ENCODE measurements at places on chromosomes 7 and 10.
A peak's percentile ranks its signal among the peaks of the same experiment; 100 is the strongest.

- DNase-seq = no peak
Observed at GRCh38 chr7:42883950-42884349, 27.9 kb downstream of the C7orf25 start.

- DNase-seq = no peak
Observed at GRCh38 chr7:75878312-75878768, 494 bp upstream of the RHBDD2 start.

DNA sequence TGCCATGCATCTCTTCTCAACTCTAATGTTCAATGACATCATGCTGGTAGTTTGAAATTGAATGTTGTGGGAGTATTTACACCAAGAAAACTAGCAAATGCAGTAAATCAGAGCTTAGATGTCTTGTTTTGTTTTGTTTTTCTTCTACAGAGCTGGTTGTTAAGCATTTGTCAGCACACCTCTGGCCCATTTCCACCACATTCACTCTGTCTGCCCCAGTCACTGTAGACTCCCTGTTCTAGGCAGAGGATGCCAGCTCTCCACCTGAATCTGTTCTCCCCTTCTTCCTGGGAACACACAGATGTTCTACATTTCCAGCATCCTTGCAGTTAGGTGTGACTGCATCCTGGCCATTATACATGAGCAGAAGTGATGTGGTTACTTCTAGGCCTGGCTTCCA lies 4.1 kb upstream of the ARHGAP22 start:
- DNase-seq = no peak

- no peak for DNase-seq
Observed at GRCh38 chr7:92909686-92910475, 73.5 kb upstream of the CDK6 start.

- DNase-seq = no peak
Observed at GRCh38 chr7:138138244-138138643, 62.0 kb downstream of the AKR1D1 start.

DNA sequence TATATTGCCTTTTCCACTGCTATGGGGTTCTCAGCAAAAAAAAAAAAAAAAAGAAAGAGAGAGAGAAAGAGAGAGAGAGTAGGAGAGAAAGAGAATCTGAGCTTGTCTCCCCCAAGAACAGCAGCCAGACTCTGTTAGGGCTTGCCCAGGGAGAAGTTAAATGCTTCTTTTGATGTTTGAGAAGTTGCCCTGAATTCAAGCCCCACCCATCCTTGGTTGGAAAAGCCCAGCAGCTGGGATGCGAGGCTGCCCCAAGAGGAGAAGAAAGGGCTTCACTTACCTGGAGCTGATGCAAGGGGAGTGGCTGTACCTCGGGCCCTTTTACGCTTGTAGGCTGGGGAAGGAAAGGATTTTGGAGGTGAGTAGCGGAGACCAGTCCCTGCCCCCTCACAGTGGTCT lies 20.9 kb upstream of the MGMT start:
- DNase-seq = no peak

GRCh38 chr7:108138911-108139310 lies 8.8 kb upstream of the LAMB4 start:
- DNase-seq = no peak

GRCh38 chr10:49662169-49662830 lies 17.2 kb upstream of the C10orf53 start:
- no peak for DNase-seq

DNA sequence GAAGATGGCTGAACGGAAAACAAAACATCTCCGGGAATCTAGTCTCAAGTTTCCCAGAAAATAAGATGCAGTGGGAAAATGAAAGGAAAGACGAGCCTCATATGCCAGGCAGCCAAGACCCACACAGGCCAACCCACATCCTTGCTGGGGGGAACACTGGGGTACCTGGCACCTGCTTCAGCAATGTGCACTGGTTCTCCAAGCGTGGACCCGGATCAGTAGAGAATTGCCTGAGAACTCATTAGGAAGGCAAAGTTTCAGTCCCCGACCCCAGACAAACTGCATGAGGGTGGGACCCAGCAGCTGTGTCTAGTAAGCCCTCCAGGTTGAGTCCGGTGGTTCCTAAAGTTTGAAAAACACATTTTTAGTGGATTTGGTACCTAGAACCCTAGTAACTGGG lies 18.4 kb downstream of the FAM53B start:
- no peak for DNase-seq

DNA sequence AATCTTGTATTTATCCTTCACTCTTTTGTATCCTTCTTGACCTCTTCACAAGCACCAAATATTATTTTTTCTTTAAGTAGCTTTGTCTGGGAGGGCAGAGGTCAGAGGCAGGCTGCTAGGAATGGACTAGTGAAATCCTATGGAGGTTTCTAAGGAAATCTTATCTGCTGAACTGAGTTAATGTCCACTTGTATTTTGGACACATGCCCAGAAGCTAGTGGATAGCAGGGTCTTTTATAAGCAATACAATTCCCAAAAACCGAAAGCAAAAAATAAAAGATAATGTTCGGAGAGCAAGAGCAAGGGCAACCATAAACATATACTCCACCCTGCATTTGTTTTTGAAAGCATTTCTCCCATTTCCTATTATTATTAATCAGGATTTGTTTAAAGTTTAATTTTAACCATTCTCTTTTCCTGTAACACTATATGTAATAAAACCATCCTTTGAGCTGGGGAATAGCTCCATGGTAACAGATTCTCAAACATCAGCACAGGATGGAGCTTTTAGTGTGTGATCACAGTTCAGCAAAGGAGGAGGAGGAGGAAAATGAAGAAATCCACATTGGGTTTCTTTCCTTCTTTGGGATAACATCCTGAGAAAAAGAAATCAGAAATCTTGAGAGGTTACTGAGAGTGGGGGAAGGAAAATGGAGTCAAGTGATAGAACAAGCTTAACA lies 328.2 kb upstream of the LRRN3 start:
- DNase-seq = no peak

DNA sequence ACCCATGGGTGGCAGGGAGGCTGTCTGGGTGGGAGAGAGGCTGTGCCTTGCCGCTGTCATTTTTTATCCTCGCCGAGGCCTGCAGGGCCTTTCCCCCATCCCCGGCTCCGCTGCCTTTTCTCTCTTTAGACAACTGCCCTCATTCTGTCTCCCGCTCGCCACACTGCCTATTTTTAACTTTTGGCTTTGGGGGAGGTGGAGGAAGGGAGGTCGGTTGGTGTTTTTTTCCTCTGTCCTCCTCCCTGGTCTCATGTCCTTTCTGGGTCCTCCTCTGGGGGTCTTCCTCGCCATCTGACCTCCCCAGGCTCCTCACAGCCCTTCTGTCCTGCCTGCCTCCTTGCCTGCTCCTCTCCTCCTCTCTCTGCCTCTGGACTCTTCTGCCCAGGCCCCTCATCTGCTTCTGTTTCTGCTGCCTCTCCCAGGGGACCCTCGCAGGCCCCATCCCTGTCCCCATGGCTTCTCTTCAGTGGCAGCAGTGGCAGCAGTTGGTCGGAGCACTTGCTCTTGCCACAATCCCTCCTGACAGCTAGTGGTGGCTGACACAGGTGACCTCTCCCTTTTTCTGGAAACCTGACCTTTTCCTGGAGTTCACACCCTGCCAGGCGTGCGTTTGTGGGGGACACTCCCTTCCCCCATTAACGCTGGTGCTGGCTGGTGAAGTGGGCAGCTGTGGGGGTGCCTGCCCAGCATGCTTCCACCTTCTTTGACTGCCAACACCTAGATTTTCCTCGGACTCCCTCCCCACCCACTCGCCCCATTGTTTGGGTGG lies 19.5 kb upstream of the PCBD1 start:
- DNase-seq = no peak

DNA sequence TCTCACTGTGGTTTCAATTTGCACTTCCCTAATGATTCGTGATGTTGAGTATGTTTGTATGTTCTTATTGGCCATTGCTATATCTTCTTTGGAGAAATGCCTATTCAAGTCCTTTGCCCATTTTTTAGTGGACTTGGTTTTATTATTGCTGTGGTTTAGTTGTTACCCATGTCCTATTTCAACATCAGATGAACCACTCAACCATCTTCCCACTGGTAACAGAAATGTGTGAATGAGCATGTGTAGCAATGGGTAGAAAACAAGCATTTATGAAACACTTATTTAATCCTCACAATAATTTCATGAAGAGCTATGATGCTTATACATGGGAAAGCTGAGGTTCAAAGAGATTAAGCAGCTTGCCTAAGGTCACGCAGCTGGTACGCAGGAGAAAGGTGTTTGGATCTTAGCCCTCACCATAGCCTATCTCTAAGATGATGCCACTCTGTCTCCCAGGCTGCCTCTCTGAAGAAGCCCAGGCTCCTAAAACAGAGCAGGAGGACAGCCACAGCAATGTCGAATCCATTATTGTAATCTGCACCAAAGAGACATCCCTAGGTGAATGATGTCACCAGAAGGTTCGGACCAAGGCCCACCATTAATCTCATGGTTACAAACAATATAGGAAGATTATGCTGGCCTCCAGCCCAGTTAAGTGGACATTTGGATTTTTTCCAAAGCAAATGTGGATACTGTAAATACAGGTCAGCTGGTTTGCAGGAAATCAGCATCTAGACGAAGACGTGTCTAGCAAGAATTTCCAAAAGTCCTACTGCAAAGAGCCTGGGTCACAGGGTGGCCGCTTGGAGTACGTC lies 447.6 kb upstream of the ZMIZ1 start:
- no peak for DNase-seq

DNA sequence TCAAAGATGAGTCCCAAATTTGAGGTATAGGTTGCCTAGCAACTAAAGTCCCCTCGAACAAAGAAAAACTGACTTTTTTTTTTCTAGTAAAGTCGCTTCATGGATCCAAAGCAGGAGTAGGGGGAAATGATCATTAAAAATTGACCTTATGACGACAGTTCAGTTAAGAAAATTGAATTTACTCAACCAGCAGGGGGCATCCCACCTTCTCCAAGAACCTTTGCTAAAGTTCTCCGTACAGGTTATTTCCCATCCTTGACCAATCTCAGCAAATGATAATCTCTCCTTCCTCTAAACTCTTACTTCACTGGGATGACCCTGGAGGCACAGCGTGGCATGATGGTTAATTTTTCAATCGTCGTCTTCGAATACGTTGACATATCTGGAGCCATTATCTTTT lies 228.3 kb downstream of the CALN1 start:
- no peak for DNase-seq

- DNase-seq = no peak
Observed at GRCh38 chr10:117503244-117504205, 39.0 kb upstream of the EMX2 start.

DNA sequence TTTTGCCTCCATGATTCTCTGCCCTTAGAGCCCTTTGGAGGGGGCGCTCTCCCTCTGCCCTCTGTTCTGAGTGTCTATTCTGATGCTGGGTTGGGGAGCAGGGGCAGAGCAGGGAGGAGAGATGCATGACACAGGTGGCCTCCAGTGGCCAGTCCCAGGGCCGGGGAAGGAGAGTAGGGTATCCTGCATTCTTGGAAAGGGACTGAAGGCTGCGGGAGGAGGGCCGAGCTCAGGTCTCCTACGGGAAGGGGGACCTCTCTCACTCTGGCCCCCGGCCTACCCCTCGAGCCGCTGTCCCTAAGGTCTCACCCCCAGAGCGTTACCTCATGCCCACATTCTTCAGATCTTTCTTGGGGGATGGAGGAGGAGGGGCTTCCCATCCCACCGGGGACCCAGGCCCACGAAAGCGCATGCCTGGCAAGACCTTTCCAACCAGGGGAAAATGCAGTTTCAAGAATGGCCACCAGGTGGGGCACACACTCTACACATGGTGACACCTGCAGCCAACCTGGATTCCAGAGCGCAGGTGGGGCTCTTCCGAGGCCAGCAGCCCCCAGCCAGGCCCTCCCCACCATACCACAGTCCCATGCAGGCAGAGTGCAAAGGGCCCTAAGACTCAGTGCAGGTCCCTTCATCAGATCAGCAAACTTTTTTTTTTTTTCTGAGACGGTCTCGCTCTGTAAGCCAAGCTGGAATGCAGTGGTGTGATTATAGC lies 86.4 kb downstream of the MYL10 start:
- peak; percentile 71 for DNase-seq

DNA sequence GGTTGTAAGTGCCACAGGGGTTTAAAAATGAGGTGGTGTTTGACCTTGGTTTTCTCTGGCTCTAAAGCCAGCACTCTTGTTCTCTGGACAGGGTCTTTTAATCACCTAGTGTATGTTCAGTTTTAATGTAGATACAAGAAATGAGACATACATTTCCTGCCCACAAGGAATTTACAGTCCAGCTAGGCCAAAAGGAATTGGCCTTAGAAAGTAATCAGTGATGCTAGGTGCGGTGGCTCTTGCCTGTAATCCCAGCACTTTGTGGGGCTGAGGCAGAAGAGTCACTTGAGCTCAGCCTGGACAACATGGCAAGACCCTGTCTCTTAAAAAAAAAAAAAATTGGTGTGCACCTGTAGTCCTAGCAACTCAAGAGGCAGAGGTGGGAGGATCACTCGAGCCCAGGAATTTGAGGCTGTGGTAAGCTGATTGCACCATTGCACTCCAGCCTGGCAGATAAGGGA lies 100.2 kb downstream of the LRMDA start:
- DNase-seq = no peak

DNA sequence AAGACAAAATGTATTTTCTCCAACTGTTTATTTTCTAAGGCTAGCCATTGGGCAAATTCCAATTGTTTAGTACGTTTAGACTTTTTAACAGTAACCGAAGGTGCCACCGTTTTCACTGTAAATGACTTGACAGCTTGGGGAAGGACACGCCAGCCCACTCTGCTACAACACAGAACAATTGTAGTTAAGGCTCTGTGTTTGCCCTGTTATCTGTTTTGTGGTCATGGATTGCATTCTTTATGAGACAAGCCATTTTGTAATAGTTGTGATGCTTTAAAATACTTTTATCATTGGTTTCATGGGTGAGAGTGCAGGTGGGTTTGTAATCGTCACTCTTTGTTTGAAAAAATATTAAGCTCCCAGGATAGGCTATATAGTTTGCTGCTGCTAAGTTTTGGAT lies 6.6 kb upstream of the PITRM1 start:
- no peak for DNase-seq

DNA sequence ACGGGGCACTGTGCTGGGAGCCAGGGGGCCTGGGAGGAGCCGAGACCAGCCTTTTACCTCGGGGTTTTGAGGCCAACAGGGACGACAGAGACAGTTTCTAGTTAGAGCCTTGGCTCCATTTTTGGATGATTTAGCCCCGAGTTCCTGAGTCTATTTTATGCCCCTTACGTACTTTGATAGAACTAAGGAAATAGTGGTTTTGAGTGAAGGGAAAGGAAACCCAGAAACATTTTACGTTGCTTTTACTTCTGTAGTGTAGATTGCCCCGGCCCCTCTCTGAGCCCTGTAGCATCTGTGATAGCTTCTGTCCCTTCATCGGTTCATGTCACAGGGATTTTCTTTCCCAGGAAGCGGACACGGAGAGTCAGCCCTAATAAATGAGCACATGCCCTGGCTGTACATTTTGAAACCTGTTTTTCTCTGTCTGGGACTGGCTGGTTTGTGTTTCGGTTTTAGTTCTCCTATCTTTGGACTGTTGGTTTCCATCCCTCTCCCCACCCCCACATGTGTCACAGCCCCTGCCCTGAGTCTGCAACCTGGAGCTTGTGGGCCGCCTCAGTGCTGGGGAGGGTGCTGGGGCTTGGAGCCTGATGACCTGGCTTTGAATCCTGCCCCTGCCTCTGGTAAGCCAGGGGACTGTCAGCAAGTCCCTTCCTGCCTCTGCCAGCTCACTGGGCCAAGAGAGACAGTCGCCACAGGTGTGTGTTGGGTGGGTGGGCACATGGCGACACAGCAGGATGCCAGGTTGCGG lies 6.9 kb upstream of the ORAI2 start:
- DNase-seq = no peak

GRCh38 chr7:43328785-43329380 lies 216.4 kb downstream of the HECW1 start:
- no peak for DNase-seq

- DNase-seq = no peak
Observed at GRCh38 chr10:86936661-86937501, 20.5 kb downstream of the MMRN2 start.

GRCh38 chr10:125157505-125157904 lies 2.9 kb downstream of the CTBP2 start:
- no peak for DNase-seq

GRCh38 chr10:125801574-125801973 lies 21.5 kb downstream of the UROS start:
- no peak for DNase-seq
